ENCODE measurements at places on chromosomes 5 and 9. TPM values are rescaled to one million over a fixed set of nuclear protein-coding genes. Genes with fewer than 3 reads are reported as not detected.

The IL31RA gene
- polyA plus RNA-seq = not detected

The SLC4A9 gene
- not detected for polyA plus RNA-seq

The ADRB2 gene
- polyA plus RNA-seq = 3.6 TPM

The SHISAL2B gene
- polyA plus RNA-seq = not detected

The TAS2R1 gene
- not detected for polyA plus RNA-seq

The TXNDC8 gene
- not detected for polyA plus RNA-seq

The PCDHGB3 gene
- polyA plus RNA-seq = not detected

The IL7R gene
- polyA plus RNA-seq = 3.4 TPM

DNA sequence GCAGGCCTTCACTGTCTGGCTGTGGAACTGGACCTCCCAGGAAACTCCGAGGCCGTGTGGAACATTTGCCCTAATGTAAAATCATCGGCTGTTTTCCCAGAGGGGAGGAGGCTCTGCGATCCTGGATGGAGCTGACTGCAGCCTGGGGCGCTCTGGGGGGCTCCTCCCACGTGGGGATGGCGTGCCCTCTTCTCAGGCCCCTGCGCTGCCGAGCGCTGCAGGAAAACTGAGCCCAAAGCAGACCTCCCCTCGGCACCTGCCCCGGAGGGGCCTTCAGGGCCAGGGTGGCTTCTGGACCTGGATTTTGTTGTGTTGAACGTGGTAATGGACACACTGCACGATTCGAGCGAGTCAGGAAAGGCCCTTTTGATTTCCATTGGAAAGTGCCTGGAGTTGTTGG, 23.9 kb downstream of the HNRNPH1 start:
- no peak for DNase-seq

DNA sequence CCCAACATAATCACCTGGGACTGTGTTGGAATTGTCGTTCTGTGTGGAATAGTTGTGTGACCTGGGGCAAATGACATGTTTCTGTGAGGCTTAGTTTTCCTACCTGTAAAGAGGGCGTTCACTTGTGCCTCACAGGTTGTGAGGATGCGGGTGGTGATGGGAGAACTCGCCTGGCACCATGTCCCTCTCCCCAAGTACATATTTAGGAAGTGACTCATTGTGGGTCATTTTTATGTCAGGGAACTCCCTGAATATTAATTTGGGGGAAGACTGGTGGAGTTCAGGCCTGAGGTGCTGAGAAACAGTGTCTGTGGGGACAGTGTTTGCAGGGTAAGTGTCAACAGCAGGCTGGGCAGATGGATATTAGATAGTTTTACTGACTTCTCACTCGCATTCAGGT, 144.7 kb downstream of the KDM4C start:
- no peak for DNase-seq

- DNase-seq = no peak
These were observed 56.8 kb downstream of the UGCG start for GRCh38 chr9:111953444-111953843.

DNA sequence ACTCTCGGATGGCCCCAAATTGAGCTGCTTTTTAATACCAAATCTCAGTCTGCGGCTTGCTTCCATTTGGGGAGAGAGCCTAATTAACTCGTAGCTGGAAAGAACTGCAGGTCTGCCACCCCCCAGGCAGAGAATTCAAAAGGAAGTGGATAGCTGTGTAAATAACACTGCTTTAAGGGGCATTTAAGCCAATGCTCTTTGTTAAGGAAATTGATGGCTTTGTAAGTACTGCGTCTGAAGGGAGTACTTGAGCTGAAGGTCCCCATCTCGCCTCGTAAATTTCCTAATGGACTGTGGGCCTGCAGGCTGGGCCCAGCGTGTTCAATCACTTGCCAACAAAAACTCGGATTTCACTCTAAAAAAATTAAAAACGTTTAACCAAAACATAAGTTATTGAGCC, 132.7 kb downstream of the PAPPA start:
- DNase-seq = no peak

GRCh38 chr5:42241636-42242035, 181.6 kb upstream of the GHR start:
- no peak for DNase-seq

GRCh38 chr9:92328225-92328624, 2.5 kb downstream of the CENPP start:
- no peak for DNase-seq

- DNase-seq = no peak
These were observed 576.7 kb upstream of the ACO1 start for GRCh38 chr9:31807574-31808256.

DNA sequence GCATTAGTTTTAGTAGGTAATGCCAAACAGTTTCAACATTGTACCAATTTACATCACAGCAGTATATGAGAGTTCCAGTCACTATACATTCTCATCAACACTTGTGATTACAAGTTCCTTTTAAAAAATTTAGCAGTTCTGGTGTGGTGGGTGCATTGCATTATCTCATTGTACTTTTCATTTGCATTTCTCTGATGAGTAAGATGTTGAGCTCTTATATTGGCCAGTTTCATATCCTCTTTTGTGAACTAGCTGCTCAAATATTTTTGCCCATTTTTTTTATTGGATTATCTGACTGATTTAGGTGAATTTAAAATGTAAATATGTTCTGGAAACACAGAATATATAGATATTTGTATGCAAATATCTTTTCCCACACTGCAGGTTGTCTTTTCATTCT, 160.9 kb upstream of the NR3C1 start:
- no peak for DNase-seq

DNA sequence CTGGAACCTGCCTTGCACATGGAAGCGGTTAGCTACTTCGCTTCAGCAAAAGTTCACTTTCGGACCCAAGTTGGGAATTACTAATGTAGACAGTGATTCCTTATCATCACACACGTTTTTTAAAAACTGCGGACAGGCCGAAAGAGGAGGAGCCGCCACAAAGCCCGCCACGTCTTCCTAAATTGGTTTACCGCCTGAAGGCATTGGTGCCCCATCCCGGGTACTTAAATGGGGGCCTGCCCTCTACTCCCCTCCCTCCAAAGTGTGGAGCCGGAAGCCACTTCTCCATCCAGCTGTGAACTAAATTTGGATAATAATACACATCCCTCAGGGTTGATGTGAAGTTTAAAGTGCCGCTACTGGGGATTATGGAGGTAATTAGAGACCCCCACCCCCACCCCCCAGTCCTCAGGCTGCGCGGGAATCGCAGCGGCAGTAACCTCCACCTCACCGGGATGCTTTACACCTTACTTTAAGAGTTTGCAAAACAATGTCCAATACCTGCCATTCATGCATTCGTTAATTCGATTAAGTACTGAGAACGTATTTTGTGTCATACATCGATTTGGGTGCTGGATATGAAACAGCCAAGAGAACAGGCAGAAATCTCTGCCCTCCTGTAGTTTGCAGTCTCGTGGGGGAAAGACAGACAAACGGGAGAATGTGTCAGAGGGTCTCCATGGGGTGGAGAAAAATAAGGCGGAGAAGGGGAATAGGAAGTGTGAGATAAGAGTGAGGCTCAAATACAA, 937 bp upstream of the MACROH2A1 start:
- DNase-seq = no peak

DNA sequence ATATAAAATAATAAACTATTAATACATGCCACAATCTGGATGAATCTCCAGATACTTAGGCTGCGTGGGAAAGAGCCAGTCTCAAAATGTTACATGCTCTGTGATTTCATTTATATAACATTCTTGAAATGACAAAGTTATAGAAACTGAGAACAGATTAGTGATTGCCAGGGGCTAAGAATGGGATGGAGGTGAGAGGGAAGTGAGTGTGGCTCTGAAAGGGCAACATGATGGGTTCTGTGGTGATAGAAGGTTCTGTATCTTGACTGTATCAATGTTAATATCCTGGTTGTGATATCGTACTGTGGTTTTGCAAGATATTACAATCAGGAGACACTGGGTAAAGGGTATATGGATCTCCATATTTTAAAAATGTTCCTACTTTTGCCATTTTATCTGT, 50.7 kb downstream of the SPEF2 start:
- DNase-seq = no peak

GRCh38 chr5:5374009-5374715, 48.3 kb upstream of the ICE1 start:
- no peak for DNase-seq

DNA sequence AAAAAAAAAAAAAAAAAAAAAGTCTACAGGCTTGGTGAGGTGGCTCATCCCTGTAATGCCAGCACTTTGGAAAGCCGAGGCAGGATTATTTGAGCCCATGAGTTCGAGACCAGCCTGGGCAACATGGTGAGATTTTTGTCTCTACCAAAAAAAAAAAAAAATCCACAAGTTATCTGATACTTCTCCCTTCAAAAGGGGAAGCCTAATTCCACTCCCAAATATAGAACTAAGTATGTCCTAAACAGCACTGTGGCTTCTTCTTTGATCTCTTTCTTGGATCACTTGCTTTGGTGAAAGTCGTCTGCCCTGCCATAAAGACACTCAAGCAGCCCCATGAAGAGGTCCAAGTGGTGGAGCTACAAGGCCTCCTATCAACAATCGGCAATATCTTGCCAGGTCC, 18.8 kb upstream of the STING1 start:
- no peak for DNase-seq

DNA sequence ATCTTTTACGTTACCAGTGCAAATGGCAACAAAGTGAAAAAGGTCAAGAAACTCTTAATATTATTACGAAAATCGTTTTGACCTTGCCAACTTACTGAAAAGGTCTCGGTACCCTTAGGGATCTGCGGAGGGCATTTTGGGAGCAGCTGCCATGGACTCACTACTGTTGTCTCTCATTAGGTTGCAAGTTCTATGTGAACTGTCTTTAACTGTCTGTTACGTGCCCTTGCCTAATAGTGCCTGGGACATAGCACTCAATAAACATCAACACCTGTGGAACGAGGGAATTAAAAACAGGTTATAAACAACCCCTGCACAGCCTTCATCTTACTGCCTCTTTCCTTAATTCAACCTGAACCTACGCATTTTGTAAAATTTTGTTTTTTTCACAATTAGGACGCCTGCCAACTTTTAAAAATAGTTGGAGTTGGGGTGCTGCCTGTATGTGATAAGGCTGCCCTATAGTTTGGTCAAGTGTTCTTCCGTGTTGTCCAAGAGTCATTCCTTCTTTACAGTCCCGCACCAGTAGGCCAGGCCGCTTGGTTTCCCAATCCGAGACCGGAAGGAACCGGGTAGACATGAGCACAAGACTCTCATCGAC, 527 bp upstream of the SREK1 start:
- no peak for DNase-seq

GRCh38 chr9:131817627-131818026, 77.8 kb upstream of the RAPGEF1 start:
- DNase-seq = no peak

- DNase-seq = no peak
These were observed 711 bp downstream of the PGGT1B start for GRCh38 chr5:115262011-115262320.

DNA sequence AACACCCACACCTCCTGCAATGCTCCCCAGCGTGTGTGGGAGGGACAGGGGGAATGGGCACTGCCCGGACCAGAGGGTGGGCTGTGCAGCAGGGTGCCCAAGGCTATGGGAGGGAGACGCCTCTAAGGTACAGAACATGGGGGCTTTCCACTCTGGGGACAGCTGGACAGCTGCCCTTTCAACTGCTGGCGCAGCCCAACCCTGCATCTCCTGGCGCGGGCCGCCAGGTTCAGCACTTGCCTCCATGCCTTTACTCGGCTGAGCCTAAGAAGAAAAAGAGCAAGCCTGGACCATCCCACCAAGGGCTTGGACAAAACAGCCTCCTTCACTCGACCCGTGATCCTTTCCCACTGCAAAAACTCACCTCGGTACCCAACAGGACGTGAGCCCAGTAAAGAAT, 15.0 kb downstream of the AK8 start:
- no peak for DNase-seq

GRCh38 chr9:81748091-81748490, 58.7 kb upstream of the TLE1 start:
- DNase-seq = no peak

DNA sequence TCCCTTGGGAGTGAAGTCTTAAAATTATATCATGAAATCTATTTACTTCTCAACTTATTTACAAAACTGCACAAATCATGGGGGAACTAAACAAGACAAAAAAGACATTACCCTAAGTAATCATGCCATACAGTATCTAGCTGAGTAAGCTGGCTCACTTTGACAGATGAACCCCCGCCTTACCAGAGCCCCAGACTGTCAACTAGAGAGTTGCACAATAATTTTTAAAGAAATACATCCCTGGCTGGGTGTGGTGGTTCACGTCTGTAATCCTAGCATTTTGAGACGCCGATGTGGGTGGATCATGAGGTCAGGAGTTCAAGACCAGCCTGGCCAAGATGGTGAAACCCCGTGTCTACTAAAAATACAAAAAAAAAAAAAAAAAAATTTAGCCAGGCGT, 62.3 kb downstream of the LPAR1 start:
- DNase-seq = no peak

DNA sequence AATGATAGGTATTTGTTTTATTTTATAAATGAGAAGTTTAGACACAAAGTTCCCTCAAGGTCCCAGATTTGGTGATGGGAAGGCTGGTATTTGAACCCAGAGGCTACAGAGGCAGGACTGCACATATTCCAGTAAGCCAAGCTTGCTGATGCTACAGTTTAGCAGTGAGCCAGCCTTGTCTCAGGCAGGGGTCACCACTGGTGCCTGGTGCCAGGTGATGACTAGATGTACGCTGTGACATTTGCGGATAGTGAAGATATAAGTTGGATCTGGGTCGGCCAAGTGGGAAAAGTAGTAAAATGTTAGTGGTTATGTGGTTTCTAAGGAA, 143.9 kb downstream of the AOPEP start:
- no peak for DNase-seq

GRCh38 chr5:160081495-160081894, 37.8 kb downstream of the PWWP2A start:
- DNase-seq = no peak

DNA sequence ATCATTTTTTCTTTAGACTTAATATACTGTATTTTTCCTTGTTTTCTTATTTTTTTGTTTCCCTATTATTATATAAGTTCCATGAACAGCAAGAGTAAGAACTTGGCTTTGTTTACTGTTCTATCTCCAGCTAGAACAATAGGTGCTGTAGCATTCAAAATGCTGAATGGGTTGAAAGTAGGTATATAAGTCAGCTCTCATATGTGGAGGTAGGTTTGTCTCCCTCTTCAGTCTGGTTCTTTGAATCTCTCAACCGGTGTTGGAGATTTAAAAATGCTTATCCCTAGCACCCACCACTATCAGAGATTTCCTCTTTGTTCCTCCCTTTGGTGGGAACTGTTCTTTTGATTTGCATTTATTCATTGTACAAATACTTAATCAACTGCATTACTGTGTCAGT, 87.5 kb upstream of the FSD1L start:
- DNase-seq = no peak

Data from liver (tissue), 10 donors.